ENCODE measurements at places on chromosomes 6 and 20. TPM values are rescaled to one million over a fixed set of nuclear protein-coding genes. Genes with fewer than 3 reads are reported as not detected.

DNA sequence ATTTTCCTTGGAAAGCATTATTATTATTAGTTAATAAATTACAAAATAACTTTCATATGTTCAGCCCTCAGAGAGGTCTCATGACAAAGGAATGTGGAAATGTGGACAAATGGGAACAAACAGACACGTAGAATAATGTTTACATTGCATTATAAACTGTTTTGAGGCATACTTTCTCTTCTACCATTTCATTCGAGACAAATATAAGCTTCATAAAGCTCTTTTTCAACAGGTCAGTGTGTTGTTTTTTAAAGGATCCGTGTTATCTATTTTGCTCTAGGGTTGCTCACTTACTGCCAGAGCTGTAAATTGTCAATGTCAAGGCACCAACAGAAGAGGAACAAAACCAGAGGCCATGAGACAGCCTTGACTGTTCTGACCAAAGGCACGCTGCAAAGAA is 256.8 kb downstream of the PHACTR1 start:
- no peak for DNase-seq

- no peak for DNase-seq
These were observed 368.3 kb upstream of the BTBD3 start for GRCh38 chr20:11549172-11550103.

DNA sequence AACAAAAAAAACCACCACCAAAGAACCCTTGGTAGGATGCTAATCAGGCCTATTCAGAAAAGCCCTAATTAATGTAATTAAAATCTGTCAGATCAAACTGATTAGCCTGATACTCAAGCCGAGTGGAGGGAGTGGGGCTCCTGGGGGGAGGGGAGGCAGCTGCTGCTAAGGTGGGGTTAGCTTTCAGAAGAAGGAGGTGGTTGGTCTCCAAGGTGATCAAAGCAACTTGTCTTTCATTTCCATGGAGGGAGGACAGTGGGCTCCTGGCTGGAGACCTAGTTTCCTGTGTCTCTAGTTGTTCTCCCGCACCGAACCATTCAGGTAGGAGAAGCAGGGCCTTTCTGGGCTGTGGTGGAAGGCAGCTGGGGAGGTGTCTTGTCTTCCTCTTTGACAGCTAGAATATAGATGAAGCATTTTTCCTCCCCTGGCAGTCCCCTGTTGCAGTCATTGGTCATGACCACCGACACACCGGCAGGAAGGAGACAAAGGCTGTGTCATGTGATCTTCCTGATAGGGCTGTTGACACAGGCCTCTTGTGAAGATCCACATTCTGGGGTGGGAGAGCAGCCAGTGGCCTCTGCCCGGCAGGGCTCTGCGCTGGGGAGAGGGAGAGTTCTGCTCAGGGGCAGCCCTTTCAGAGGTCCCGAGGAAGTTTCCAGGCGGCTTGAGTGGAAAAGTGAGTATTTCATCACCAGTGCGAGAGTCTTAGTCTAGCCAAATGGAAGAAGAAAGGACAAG is 39.9 kb upstream of the PRDM1 start:
- DNase-seq = no peak

- no peak for DNase-seq
These were observed 162.0 kb upstream of the DTNBP1 start for GRCh38 chr6:15824811-15825210.

DNA sequence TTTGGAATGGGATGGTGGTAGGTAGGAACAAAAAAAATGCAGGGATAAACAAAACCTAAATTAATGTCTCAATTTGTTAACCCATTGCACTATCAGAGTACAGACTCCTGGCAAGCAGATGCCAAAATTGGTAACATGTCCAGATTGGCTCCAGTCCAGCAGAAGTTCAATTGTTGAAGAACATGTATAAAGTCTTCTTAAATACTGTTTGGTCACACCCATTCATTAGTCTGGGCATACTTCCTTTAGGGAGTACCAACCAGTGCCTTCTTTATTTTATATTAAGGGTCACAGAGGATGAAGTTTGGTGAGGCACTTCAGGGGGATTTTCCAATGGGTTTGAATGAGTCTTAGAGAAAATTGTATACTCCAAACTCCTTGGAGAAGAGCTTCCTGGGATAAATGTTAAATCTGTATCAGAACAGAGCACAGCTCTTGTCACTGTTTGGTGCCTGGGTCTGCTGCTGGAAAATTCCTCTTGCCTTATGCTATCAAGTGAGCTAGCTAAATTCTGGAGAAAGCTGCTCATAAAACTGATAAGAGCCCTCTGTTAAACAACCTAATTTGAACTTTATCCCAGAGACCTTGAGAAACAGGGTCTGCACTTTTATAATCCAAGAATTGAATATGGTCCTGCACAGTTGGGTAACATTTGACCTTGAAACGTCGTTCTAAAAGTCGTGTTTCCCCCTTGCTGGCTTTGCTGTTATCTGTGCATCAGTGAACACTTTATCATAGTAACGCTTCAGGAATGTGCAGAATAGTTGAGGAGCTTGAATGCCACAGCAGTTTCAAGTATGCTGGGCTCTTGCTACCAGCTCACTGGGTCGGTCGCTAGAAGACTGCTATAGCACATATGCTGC is 334.1 kb upstream of the CITED2 start:
- DNase-seq = no peak

DNA sequence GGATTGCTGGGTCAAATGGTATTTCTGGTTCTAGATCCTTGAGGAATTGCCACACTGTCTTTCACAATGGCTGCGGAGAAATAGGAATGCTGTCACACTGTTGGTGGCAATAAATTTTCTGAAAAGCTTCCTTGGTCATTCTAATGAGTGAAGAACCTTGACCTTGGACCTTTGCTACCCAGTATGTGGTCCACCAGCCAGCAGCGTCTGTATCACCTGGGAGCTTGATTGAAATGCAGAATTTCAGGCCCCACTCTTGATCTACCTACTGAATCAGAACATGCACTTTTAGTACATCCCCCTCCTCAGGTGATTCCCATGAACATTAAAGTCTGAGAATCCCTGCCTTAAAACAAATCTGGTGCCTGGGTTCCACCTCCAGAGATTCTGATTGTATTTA is 27.5 kb upstream of the GLP1R start:
- no peak for DNase-seq

DNA sequence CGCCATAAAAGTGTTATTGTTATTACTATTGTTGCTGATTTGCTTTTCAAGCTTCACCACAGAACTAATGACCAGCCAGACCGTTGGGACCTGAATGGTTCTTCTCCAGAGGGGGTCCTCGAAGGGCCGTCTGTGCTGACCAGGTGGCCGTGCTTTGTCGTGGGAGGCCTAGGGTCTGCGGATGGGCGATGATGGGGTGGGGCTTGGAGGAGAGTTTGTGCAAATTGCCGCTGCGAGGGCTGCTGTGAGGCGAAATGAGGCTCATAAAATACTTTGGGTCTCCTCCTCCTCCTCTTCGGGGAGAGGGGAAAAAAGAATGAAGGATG is 6.0 kb upstream of the ZBTB22 start:
- DNase-seq = no peak

- DNase-seq = no peak
These were observed 19.9 kb downstream of the PXT1 start for GRCh38 chr6:36422714-36423100.

- no peak for DNase-seq
These were observed 178.1 kb upstream of the MARCKS start for GRCh38 chr6:113679051-113679450.

DNA sequence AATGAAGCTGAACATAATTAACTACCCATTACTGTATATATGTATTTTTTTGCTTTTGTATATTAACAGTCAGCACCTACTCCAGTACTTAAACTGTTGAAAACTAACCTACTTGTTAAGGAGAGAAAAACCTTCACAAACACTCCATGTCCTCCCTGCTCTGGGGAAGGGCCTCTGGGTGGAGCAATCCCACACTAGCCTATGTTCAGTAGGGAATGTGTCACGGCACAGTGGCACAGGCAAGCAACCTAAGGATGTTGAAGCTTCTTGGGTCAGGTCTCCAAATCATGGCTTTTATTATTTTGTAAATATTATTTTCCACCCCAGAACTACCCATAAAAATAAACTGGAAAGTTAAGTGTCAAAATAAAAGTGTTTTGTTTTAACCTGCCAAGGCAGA is 5.3 kb downstream of the MAN1A1 start:
- DNase-seq = no peak

GRCh38 chr20:57621421-57622200 is 1.4 kb upstream of the ZBP1 start:
- no peak for DNase-seq

DNA sequence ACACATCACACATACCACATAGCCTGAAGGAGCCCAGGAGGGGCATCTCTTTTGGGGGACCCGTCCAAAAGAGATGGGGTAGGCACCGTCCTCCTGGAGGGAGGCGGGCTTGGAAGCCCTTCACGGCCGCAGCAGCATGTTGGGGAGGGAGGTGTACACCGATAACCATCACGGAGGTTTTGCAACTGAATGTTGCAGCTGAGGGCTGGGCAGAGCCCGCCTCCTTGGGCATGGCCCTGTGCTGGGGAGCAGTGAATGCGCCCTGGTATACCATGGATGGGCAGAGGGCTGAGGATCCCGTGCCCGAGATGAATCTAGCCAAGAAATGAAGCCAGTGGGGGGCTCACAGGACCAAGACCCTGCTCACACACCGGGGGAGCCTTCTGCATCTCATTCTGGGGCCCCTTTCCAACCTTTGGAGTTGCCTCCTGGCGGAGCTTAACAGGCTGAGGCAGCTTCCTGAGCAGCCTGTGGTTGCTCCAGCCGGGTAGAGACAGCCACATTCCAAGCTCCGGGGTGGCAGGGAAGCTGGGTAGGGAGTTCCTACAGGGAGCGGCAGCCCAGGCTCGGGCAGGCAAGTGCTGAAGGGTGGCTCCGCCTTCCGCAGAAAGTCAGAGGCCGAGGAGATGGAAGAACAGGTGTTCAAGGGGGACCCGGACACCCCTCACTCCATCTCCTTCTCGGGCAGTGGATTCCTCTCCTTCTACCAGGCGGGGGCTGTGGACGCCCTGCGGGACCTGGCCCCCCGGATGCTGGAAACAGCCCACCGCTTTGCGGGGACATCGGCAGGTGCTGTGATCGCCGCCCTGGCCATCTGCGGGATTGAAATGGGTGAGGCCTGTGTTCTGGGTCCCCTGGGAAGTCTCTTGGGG is at the start of gene PNPLA1:
Gene PNPLA1 (plus strand): TSS at position 227 of the 872 bp plus-strand sequence. CDS start 400 bp downstream, at position 627.
- peak; percentile 62 for DNase-seq

DNA sequence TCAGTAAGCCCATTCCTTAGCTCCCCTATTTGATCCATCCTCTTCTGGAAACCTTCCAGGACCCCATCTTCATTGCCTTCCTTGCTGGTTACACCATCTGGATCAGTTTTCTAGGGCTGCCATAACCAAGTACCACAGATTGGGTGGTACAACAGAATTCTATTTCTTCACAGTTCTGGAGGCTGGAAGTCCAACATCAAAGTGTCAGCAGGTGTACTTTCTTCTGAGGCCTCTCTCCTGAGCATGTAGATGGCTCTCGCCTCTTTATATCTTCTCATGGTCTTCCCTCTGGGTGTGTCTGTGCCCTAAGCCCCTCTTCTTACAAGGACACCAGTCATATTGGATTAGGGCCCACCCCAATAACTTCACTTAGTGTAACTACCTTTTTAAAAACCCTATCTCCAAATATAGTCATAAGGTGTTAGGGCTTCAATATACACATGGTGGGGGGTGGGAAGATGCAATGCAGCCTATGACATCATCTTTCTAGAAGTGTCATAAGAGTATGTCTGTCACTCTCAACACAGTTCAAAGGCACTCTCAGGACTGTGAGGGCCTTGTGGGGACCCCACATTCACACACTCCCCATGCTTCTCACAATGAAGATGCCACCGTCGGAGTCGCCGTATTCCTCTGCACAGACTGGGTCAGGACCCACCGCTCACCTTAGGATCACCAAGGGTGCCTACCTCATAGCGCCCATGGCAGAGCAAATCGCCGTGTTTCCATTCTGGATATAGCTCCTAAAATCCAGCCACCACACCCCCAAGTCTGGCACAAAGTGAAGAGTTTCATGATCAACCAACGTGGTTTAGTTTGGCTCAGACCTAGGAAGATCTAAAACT is 12.2 kb upstream of the PRND start:
- no peak for DNase-seq

DNA sequence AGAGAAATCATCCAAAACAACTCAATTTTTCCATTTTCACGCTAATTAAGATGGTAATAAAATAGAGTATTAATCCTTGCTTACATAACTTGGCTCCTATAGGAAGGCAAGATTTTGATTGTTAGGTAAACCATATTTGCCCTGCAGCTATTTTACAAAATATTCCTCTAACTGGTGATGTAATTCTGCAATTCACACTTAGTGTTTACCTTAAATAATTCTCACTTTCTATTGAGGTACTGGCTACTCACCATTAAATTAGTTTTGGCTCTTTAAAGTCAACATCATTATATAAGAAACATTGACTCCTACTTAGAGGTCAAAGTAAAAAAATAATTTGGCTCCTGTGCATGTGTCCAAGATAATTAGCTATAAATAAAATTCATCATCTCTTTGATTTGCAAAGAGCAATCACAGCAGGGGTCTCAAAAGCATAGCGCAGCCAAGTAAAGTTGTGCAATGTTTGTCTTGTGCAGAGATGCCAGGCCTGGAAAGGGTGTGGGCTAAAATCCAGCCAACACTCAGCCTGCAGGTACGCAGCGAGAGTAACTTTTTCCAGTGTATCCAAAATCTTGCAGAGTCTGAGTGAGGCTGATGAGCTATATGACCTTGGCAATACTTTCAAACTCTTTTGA is 501.2 kb downstream of the MMUT start:
- no peak for DNase-seq

GRCh38 chr20:2509468-2509781 is 710 bp upstream of the ZNF343 start:
- no peak for DNase-seq

DNA sequence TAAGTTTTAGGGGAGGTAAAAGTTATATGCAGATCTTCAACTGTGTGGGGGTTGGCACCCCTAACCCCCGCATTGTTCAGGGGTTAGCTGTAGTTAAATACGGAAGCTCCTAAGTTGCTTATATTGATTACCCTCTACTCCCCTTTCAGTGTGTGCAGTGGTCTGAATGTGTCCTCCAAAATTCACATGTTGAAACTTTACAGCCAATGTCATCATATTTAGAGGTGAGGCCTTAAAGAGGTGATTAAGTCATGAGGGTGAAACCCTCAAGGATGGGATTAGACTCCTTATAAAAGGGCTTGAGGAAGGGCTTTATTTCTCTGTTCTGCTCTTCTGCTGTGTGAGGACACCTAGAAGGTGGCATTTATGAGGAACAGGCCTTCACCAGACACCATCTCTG is 22.3 kb downstream of the TULP4 start:
- DNase-seq = no peak

DNA sequence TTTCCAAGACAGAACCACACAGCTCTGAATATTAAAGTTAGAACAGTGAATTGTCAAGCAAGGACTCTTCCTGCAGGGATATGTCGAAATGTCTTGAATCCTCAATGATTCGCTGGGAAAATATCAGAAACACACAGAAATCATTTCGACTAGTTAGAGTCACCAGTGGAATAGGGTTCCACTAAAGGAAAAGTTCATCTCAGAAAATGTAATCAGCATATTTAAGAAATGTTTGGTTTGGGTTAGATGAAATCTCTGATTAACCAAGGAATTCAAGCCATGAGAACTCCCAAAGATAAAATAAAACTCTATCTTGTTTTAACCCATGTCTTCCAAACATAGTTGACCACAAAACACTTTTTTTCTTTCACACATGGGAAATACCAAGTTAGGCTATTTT is 621.0 kb upstream of the NRSN1 start:
- DNase-seq = no peak

FOXS1 gene
- total RNA-seq = not detected

TMEM239 gene
- not detected for total RNA-seq

ENPP1 gene
- 9.3 TPM for total RNA-seq

DLK2 gene
- total RNA-seq = 3.2 TPM

ADGRF1 gene
- total RNA-seq = 70.0 TPM

SLC16A10 gene
- 1.8 TPM for total RNA-seq

SRMS gene
- 0.26 TPM for total RNA-seq

PLCB4 gene
- total RNA-seq = 22.9 TPM
